Endothelial cell of umbilical vein (primary cell): ENCODE measurements at places on chromosomes 3 and 15.

GRCh38 chr3:192281207-192281880 is 446.0 kb downstream of the FGF12 start:
- DNase-seq, result no peak

- peak; percentile 35 for DNase-seq
These were observed 39.0 kb downstream of the ANAPC13 start for GRCh38 chr3:134446800-134447199.

DNA sequence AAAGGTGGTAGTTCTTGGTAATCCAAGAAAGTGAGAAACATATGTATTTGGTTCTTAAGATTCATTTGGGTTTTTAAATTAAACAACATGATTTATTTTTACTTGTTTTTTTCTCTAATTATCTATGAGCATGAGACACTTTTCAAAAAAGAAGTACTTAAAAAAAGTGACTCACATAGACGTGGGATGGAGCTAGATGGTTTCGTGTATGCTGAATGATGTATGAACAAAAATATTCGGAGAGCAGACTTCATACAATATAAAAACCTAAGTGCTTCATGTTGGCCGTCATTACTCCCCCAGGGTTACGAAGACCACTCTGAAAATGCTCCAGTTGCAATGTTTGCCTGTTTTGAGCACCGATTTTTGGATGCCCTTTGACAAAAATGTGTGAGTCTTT is 90.9 kb downstream of the RORA start:
- DNase-seq, result no peak

- DNase-seq, result peak; percentile 34
These were observed 161.9 kb downstream of the ATG7 start for GRCh38 chr3:11434017-11434526.

DNA sequence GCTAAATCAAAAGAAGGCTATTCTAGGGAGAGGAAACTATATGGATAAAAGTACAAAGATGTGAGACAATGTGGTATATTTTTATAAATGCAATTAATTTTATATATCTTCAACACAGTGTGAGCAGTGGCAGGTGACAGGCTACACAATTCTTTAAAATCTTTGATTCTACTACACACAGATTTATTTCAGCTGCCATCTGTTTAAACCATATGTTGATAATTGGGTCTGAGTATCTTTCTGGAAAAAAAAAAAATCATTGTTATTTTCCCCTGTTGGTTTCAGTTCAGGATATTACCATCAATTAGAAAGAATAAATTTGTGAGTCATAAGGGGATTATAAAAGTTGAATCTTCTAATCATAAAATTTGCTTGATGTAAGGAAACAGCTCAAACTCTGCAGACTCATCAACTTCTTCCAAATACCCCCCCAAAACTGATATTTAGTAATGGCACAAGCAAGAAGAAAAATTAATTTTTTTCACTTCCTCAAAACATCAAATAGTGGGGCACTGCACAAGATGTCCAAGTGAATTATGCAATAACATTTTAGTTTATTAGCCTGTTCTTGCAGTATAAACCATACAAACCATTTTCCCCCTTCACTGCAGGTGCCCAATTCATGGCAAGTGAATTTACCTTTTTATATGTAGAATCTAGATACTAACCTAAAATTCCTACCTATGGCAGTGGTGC is 12.0 kb downstream of the PIERCE2 start:
- no peak for DNase-seq

- no peak for DNase-seq
These were observed 32.5 kb downstream of the PLXNA1 start for GRCh38 chr3:127015282-127016042.

GRCh38 chr3:7754653-7755441 is 746.8 kb upstream of the LMCD1 start:
- no peak for DNase-seq
